Right lung (tissue), 10 donors: ENCODE measurements at places on chromosomes 4 and X. TPM values are rescaled to one million over a fixed set of nuclear protein-coding genes. Genes with fewer than 3 reads are reported as not detected.

Gene FGF16
- 0.43 TPM for polyA plus RNA-seq

DNA sequence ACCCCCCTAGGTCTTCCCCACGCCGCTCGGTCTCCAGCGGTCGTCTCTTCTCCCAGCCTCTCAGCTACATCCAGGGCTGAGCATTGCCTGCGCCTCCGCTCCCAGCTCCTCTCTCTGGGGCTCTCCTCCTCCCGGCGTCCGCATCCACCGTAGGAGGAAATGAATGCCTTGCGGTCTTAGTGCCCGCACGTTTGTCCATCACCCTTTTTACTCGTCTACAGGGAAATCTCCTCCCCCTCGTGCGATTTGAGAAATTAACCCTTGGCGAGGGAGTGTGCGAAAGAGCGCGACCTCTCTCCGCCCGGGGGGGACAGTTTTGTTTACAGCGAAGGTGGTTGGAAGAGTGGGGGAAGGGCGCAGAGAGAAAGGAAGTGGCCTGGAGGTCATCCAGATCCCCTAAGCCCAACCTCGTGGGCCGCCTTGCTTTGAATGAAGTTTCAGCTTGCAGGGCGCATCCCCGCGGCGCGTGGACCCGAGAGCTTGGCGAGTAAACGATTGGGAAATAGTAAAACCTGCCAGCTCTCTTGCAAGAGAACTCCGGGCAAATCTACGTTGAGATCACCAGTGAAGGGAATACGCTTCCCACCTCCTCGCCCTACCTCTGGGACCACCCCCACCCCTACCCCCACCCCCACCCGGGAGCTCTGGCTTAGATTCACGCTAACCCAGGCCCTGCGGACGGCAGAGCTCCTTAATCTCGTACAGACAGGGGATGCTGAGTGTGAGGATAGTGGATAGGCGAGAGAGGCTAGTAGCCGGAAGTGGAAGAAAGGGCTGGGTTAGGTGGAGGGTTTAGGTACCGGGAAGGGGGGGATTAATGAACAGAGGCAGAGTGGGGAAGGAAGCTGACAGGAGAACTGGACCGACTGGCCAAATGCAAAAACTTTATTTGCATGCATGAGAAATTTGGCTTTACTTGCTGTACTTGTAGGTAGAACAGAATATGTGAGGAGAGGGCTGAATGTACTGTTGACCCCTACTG, at the start of gene ELOVL6:
ELOVL6 (minus strand) TSS at position 181 of the 982 bp plus-strand sequence. CDS start 280 bp downstream, outside the sequence.
- DNase-seq: peak; percentile 60

DNA sequence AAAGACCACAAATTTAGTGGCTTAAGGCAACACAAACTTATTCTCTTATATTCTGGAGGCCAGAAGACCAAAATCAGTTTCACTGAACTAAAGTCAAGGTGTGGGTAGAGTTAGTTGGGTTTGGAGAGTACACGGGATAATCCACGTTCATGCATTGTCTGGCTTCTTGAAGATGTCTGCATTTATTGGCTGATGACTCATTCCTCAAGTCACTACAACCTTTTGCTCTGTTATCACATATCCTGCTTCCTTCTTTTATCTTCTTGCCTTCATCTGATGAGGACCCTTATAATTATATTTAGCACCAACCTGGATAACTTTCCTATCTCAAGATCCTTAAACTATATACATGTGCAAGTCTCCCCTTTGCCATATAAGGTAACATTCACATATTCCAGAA, 590.0 kb downstream of the FSTL5 start:
- no peak for DNase-seq

- DNase-seq: no peak
Measured at GRCh38 chr4:18321956-18322530, 300.5 kb upstream of the LCORL start.

- no peak for DNase-seq
Measured at GRCh38 chr4:139666735-139667281, 1.2 kb downstream of the MGST2 start.

DNA sequence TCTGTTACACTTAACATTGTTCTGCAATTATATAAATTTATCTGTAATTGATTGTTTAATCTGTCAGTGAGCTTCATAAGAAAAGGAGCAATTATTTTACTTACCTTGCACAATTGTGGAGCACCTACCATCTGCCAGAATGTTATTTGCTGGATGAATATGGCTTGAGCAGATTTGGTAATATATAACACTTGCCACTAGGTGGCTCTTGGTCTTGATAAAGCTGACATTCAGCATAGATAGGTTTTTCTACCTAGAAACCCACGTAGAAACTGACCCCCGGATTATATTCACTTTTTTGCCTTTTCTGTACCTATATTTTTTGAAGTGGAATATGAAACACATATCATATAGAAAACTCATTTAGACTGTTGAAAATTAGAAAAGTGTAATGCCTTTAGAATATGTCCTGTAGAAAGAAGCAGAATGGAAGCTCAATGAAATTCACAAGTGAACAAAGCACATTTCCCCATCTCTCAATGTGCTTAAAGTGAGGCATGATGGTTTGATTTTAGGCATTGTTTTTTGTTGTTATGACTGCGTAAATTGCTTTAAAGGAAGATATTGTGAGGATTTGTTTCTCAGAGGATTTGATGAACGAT, 9.5 kb downstream of the RBPJ start:
- DNase-seq: peak; percentile 36
